ENCODE measurements at places on chromosomes 5 and 9.

DNA sequence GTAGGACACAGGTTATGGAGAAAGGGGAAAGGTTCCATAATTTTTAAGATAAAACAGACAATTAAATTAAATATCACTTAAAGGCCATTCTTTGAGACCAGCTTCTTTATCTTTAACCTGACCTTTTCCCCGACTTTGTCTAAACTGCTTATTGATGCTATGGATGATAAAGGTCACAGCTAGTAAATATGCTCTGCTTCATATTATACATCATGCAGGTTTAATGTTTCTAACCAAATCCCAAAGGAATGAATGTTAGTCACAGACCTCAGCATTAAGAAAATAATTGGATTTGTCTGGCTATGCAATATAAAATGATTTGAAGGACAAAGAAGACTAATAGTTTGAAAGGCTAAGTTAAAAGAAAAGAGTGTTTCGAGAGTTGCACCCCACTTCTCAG is 147.6 kb downstream of the ST8SIA4 start:
- no peak for DNase-seq

GRCh38 chr5:39482098-39482497 is 57.3 kb upstream of the DAB2 start:
- no peak for DNase-seq

DNA sequence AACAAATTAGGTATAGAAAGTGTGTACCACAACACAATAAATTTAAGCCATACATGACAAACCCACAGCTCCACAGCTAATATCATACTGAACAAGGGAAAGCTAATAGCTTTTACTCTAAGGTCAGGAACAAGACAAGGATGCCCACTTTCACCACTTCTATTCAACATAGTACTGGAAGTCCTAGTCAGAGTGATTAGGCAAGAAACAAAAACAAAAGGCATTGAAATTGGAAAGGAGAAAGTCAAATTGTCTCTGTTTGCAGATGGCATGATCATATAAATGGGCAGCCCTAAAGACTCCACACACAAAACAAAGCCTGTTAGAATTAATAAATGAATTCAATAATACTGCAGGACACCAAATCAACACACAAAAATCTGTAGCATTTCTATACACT is 548.8 kb downstream of the CTNND2 start:
- no peak for DNase-seq

GRCh38 chr5:135308245-135308644 is 90.8 kb downstream of the MACROH2A1 start:
- DNase-seq = no peak

- DNase-seq = no peak
Observed at GRCh38 chr5:71537687-71538086, 49.5 kb upstream of the MCCC2 start.

DNA sequence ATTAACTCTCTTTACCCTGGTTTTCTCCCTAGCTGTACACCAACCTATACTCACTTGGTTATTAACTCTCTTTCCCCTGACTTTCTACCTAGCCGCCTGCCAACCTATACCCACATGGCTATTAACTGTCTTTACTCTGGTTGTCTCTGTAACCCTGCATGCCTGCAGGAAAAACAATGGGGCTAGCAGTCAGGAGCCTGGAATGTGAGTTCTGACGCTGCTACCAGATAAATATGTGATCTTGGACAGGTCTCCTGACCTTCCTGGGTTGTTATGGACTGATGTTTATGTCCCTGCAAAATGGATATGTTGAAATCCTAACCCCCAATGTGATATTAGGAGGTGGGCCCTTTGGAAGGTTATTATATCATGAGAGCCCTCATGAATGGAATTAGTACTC is 119.2 kb downstream of the SMARCA2 start:
- DNase-seq = no peak

DNA sequence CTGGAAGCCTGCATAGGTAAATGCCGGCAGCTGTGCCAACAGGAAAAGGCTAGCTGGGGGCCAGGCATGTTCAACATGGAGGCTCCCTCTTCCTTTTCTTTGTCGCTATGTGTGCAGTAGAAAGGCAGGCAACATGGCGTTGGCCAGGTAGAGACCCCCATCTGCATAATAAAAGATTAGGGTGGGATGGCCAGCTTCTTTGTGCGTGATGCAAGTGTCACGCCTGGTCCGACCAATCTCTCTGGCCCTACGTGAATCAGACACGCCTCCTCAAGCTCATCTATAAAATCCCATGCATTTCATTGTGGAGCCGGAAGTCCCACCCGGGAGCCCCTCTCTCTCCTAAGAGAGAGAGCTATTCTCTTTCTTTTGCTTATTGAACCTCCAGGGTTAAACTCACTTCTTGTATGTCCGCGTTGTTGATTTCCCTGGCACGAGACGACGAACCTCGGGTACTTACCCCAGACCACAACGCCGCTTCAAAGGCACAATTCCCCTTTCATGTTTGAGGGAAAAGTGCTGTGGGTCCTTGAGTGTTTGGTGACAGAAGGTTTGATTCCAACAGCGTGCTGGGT is 25.0 kb upstream of the C5orf47 start:
- peak; percentile 65 for DNase-seq

DNA sequence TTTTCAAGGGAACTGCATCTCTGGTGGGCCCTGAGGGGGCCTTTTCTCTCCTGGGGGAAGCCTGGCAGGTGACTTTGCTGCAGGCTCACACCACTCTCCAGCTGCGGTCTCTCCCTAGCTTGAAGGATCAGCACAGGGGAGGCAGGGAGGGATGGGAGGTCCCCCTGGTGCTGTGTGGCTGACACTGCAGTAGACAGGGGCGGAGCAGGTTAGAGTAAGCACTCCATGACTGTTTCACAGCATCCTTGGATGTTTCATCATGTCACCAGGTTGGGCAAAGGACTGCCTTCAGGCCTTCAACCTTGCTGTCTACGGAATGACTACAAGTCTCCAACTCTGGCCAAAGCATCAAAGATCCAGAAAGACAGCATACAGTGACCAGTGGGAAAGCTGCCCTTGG is 470.7 kb downstream of the CDK5RAP2 start:
- DNase-seq = no peak

GRCh38 chr9:96460882-96461281 is 10.9 kb downstream of the HABP4 start:
- no peak for DNase-seq

- DNase-seq = no peak
Observed at GRCh38 chr9:89528540-89528939, 30.6 kb upstream of the SEMA4D start.

DNA sequence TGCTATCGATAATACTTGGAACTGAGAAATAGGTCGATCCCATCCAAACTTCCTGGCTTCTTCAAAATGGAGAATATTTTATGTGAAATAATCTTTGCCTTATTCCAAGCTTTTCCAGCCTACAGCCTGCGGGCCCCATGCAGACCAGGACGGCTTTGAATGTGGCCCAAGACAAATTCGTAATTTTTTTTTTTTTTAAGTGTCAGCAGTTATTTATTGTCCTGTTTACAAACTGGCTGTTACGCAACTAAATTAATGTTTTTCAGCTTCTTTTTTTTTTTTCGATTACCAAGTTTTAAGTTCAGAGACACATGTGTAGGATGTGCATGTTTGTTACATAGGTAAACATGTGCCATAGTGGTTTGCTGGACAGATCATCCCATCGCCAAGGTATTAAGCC is 411.7 kb upstream of the EDIL3 start:
- DNase-seq = no peak

- no peak for DNase-seq
Observed at GRCh38 chr9:105693435-105694189, 729 bp upstream of the TMEM38B start.

DNA sequence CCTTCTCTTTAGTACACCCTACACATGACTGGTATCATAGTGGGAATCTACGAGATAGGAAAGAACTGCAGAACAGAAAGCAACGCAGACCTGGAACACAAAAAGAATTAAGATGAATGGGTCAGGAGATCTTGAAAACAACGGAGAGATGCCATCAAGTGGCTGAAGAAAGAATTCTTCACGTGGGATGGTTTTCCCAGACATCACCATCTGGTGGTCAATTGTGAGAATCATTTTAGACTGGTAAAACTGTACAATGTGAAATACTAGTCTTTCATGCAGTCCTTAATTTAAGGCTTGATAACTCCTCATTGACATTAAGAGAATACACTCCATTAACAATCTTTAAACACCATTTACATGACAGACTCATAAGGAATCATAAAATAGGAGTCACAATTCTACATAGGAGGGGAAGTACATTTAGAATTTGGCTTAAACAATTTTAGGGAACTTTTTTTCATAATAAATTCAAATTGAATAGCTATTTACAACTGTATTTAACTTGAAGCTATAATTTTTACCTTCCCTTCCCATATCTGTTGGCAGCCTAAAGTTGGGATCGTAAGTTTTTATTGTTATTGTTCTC is 128.4 kb upstream of the TRPM3 start:
- DNase-seq = peak; percentile 50

DNA sequence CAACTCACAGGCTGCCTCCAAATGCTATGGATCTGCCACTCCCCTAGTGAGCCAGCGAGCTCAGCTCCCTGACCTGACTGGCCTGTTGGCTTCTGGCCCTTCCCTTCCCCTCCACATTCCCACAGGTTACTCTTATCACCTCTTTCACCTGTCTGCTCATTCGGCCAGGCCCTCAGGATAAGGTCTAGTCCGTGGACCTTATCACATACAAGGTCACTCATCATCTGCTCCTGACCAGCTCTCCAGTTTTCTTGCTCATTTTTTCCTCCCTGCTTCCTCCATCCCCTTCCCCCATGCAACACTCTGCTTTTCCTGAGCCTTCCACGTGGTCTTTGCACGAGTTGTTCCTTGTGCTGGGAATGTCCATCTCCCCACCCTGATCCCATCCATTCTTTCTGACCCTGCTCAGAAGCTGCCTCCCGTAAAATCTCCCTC is 25.9 kb upstream of the NDST1 start:
- DNase-seq = no peak

DNA sequence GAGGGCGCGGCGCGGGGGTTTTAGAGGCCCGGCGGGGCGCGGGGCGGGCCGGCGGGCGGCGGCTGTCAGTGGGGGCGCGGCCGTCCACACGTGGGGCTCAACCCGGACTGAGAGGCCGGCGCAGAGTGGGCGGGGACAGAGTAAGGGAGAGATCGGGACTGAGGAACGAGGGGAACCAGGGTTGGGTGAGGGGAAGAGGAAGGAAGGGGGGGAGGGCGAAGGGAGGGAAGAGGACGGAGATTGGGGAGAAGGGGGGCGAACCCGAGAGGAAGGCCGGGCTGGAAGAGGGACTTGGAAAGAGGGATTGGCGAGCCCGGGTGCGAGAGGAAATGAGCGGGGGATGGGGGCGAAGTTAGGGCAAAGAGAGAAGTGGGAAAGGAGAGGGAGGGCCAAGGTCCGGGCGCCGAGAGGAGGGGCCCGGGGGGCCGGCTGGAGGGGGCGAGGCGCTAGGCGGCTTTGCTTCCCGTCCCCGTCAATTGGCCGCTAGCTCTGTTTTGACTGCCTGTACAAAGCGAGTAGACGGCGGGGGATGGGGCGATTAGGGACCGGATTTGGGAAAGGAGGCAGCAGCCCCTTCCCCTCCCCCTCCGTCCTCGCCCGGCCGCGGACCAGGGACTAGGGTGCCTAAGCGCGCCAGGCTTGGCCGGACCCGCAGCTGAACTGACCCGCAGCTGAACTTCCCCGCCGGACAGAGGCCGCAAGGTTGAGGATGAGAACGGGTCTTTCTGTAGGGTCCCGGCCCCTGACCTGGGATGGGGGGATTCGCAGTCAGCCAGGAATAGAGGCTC is 399 bp upstream of the FBN2 start:
- DNase-seq = peak; percentile 61

- DNase-seq = no peak
Observed at GRCh38 chr9:97412626-97413385, 910 bp downstream of the TDRD7 start.

DNA sequence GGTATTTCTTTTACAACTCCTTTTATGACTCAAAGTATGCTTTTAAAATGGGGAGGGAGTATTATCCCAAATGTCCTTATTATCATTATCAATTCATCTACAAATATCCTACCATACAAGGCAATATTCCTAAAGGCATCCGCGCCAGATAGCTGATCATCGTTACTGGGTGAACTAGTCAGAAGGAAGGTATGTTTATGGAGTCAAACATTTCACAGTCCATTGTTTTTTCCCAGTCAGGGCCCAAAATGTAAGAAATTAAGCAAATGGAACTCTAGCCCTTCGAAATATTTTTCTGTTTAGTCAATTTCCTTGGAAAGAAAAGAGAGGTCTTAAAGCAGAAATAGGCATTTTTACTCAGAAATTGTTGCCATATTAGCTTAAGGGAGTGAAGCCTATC is 188.5 kb upstream of the CCNG1 start:
- no peak for DNase-seq

GRCh38 chr5:169706071-169706470 is 69.0 kb downstream of the DOCK2 start:
- no peak for DNase-seq

- no peak for DNase-seq
Observed at GRCh38 chr5:93636837-93637236, 53.8 kb downstream of the NR2F1 start.

GRCh38 chr9:101601904-101602765 is 7.4 kb upstream of the PPP3R2 start:
- DNase-seq = peak; percentile 88

DNA sequence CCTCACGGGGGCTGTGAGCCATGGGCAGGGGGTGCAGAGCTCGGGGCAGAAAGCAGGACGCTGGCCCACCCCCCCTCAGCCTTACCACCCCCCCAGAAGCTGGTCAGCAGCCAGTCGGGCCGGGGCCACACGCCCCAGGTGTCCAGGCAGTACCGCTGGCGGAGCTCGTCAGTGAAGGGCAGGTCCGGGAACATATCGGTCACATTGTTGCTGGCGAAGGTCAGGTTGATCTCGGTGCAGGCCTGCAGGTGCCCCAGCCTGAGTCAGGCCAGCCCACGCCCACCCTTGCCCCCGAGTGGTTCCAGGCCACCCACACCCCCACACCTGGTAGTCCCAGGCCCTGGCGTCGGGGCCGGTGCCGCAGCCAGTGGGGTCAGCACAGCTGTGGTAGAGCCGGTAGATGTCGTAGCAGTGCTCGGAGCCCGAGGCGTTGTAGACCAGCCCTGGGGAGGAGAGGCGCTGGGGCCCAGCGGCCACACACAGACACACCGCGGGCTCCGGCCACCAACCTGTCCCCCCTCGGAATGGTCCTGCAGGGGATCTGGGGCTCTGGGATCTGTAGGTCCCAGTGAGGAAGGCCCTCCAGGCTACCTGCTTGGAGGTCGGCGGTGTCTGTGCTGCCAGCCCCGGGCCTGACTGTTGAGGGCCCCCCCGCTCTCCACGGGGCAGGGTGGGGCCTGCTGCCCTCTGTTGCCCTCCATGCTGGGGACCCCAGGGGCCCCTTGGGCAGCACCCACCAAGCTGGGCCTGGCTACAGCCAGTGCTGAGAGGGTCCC is 2.6 kb downstream of the DPP7 start:
- no peak for DNase-seq

All from spinal cord (tissue), 10 donors.